ENCODE measurements at places on chromosomes 2 and 18.

DNA sequence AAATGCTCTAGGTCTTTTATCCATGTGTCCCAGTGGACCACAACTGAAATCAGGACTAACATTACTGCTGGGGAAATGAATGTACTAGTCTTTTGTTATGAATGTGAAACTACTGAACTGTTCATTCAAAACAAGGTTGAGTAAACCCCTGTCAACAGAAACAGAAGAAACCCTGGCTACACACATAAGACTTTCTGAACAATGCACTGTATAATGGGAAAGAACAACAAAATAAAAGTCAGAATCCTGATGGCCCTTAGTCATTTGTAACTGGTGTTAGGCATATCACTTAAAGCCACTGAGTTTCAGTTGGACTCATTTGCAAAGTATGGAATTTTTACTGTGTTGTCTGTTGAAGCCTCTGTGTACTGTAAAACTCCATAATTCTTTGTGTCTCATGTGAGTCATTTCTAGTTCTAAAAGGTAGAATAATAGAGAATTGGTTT is 77.0 kb upstream of the UBXN4 start:
- DNase-seq = no peak

DNA sequence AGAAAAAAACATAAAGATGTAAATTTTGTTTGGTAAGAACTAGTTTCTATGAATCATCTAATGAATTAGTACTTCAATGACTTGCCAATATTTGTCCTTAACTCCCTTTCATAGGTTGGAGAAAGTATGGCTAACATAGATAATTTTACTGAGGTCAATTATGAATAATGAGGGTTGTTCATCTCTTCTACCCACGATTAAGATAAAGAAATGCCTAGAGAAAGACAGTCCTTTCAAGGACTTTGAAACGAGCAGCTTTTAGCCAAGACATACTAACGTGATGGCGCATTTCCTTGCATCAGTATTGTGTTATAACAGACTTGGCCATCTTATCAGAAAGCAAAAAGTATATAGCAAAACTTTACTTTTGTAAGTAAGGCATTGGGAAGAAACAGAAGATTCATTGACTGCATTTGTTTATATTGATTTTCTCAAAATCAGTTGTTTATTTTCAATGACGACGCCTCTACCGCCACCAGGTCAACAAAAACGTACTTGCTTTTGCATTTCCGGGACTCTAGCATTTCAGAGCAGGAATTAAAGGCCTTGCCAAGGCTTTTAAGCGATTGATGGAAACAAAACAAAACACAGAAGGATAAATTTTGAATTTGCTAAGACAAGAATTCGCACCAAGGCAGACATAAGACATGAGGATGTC is 961 bp downstream of the RBM43 start:
- no peak for DNase-seq

GRCh38 chr2:50535971-50536759 is 495.8 kb downstream of the NRXN1 start:
- no peak for DNase-seq

DNA sequence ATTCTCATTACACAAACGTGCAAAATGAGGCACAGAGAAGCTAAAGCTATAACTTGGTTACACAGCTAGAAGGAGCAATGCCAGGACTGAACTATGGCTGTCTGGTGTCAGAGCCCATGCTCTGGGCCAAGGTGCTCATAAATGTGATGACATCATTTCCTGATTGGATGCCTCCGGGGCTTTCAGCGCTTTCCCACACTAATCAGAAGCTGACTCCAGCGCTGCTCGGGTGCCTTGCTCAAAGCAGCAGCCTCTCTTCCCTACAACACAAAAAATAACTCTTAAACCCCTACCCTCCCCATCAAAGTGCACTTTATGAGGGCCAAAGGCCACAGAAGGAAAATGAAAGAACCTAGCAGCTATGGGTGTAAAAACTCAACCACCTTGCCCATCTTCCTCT is 90.7 kb downstream of the STK39 start:
- DNase-seq = no peak

- DNase-seq = no peak
Observed at GRCh38 chr2:150190546-150190945, 296.9 kb downstream of the RND3 start.

Measured in stimulated activated CD4-positive, alpha-beta T cell treated with anti-CD3 and anti-CD28 coated beads, TNF-alpha, amount 100 ng/mL, for 24 hours (primary cell).